ENCODE measurements at places on chromosomes 12 and 14. TPM values are rescaled to one million over a fixed set of nuclear protein-coding genes. Genes with fewer than 3 reads are reported as not detected.

CLBA1 gene
- 4.2 TPM for total RNA-seq

DNA sequence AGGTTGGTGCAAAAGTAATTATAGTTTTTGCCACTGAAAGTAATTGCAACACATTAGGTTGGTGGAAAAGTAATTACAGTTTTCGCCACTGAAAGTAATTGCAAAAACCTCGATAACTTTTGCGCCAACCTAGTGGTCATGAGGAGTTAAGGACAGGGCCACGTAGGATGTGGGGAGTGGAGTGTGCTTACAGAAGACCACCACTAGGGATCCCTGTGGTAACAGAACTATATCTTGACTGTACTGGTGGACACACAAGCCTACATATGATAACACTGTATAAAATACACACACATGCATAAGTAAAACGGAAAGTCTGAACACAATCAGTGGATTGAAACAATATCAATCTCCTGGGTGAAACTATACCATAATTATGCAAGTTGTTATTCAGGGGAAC, 187.4 kb upstream of the ABCD2 start:
- DNase-seq: no peak

DNA sequence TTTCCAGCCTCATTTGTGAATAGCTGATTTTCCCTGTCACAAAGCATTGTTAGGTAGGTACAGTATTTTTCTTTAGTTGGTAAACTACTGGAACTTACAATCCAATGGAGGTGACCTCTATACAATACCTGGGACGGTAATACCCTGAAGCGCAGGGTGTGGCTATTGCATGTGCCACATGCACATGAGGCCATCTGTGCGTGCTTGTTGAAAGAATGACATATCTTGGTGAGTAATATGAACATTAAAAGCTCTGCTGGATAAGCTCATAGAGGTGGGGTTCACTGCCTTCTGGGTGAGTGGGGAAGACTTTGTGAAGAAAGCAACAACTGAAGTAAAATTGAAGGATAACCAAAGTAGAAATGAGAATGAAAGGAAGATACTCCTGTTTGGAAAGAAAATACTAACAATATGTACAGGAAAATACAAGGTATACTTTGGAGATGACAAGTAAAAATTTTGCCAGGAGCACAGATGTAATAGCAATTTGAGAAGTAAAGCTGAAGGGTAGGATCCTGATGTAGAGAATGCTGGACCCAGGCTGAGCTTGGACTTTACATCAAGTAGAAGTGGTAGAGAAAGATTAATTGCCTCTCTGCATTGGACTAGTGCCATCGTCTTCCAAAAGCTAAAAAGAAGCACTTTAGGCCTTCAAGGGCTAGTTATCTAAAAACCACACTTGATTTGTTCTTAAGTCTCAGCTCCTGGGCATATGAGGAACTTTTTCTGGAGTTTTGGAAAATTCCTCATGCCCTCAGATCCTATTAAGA, 97.1 kb downstream of the SLC38A6 start:
- DNase-seq: no peak

GRCh38 chr12:53696285-53696654, 20.4 kb upstream of the ATP5MC2 start:
- DNase-seq: peak; percentile 85

DNA sequence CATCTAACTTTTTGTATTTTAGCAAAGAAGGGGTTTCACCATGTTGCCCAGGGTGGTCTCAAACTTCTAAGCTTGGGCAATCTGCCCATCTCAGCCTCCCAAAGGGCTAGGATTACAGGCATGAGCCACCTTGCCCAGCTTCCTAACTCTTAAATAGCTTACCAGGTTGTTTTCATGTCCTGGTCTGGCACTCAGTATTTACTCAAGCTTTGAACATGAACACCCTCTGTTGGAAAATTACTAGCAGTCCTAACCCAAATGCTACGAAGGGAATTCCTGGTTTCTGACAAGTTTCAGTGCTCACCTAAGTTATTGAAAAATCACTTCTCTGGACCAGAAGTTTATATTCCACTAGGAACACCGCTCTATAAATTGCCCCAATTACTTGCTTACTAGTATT, 32.5 kb upstream of the GCH1 start:
- no peak for DNase-seq

All from Caki2 (cell line).